ENCODE measurements at places on chromosomes 2 and 18.
A peak's percentile ranks its signal among the peaks of the same experiment; 100 is the strongest.

- DNase-seq: no peak
Measured at GRCh38 chr2:12302691-12303090, 414.0 kb upstream of the TRIB2 start.

- no peak for DNase-seq
Measured at GRCh38 chr2:86697551-86698104, 22.5 kb upstream of the RMND5A start.

DNA sequence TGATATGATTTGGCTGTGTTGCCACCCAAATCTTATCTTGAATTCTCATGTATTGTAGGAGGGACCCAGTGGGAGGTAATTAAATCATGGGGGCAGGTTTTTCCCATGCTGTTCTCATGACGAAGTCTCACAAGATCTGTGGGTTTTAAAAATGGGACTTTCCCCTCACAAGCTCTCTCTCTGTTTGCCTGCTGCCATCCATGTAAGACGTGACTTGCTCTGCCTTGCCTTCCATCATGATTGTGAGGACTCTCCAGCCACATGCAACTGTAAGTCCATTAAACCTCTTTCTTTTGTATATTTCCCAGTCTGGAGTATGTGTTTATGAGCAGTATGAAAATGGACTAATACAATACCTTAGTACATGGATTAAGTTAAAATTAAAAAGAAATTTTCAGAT is 1094.7 kb upstream of the SLC39A10 start:
- no peak for DNase-seq

DNA sequence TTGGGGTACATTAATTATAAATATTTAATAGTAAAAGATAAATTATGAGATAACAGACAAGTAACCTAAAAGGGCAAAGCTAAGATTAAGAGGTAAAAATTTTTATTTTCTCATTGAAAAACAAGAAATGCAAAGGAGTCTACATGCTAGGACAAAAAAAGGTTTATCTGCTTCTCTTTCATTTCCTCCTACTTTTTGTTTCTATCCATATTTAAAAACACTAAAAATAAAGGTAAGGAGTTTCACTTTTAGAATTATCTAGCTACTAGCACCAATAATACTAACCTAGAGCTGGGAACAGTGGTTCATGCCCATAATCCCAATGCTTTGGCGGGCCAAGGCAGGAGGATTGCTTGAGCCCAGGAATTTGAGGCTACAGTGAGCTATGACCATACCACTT is 1551.7 kb upstream of the SLC39A10 start:
- no peak for DNase-seq

DNA sequence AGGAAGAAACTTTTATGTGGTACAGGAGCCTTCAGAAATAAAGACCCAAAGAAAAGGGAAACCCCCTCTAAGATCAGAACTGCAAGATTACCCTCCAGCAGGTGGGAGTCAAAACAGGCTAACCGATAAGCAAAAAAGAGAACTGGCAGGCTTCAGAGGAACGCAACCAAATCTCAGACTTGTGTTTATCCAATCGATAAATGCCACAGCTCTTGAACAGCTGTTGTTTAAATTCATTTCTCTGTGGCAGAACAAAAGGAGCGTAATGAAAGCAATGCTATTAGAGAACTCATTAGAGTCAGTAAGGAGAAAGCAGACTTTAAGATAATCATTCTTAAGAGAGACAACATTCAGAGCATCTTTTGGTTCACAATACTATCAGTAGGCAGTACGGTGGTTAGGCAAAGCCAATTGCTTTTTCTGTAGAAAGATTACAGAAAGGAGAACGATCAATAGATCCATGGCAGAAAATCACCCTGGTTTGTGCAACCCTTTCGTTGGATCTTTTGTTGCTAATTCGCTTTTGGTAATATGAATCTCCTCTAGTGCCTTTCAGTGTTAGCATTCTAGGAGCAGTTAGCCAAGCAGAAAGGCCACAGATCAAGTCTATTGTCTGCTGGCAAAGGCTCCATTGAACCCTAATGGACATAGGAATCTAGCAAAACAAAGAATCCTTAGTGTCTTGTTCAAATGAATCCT is 476.4 kb upstream of the CHST9 start:
- DNase-seq: no peak

DNA sequence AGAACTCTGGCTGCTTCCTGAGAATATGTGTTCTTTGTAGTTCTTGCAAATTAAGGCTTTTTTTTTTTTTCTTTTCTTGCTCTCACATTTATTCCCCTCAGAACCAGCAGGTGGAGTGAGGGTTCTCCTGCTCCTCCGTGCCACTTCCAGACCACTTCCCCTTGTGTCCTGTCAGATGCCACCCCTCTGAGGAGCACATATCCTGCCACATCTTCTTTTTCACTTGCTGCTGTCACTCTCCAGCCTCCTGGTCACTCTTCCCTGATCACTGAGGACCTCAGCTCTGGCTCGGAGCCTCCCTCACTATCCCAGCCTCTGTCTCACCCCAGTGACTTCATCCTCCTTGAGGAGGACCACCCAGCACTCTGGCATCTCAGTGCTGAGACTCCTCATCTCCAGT is 100.5 kb downstream of the TACR1 start:
- peak; percentile 41 for DNase-seq

DNA sequence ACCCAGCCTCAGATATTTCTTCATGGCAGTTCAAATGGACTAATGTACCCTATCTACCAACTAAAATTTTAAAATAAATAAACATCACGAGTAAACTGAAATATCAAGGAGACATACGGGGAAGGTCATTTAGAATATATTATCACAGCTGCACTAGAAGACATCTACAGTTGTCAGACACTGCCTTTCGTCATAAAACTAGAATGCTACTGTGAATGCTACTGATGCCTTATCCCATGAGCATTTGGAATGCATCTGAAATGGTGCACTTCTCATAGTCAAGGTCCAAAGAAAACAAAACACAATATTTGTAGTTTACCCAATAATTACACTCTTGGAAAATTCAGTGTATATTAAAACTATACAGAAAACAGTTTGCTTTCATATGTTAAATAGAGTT is 165.2 kb downstream of the MREG start:
- no peak for DNase-seq

DNA sequence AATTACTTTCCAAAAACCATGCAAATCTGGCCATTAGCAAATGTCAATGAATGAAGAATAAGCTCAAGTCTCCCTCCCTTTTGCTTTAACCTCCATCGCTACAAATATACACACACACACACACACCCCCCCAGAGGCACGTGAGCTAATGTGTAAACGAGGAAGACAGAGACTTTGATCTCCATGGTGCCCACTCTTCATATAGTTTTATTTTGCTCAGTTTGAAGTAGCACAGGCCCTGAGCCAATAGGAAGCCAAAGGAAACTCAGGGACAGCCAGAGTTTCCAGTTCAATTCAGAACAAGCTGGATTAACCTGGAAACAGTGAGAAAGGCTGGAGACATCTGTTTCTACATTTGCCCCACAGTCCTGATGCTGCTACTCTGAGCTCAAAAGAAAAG is 248.4 kb upstream of the MEIS1 start:
- DNase-seq: no peak

- DNase-seq: peak; percentile 96
Measured at GRCh38 chr2:235605312-235606003, 111.6 kb downstream of the AGAP1 start.

DNA sequence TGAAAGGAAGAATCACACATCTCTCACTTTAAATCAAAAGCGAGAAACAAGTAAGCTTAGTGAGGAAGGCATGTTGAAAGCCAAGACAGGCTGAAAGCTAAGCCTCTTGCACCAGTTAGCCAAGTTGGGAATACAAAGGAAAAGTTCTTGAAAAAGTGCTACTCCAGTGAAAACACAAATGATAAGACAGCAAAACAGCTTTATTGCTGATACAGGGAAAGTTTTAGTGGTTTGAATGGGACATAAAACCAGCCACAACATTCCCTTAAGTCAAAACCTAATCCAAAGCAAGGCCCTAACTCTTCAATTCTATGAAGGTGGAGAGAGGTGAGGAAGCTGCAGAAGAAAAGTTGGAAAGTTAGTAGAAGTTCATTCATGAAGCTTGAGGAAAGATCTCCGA is 28.0 kb downstream of the LIMS1 start:
- no peak for DNase-seq

DNA sequence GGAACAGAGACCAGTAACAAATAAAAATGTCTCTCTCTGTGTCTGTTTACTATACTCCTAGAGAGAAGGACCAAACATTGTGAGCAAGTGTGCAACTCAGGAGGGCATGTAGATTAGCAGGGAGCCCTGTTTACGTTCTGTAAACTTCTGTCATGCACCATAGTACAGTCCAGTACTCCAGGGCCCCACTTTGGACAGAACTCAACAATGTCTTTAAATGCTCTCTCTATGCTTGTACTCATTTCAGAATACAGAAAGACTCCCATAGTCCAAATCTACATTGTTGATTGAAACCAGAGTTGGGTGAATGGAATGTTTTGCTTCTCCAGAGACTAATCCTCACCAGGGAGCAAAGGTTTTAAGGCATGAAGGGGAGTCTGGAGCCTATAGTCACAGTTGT is 934.8 kb downstream of the NRXN1 start:
- no peak for DNase-seq

DNA sequence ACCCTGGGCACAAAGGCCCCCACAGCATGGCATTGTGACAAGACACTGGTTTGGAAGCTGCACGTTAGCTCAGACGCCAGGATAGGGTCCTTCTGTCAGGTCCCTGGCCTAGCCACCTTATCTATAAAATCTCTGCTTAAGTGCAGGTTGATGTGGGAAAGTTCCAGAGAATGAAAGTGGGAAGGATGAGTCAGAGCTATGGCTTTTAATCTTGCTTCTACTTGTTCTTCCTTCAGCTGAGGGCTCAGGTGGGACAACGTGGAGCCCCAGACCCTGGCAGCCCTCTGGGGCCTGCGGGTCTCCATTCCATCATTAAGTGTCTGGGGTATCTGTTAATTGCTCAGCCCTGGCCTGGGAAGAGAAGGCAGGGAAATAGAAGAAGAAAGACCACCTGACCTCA is 64.5 kb downstream of the CELF4 start:
- no peak for DNase-seq

- DNase-seq: peak; percentile 78
Measured at GRCh38 chr18:2655178-2655953, at the start of gene SMCHD1. Gene SMCHD1 (plus strand): TSS chr18:2655726. CDS start chr18:2656076, 350 bp downstream.

- DNase-seq: peak; percentile 20
Measured at GRCh38 chr18:59140302-59140885, 710 bp downstream of the SEC11C start.
